Foreskin fibroblast (primary cell): ENCODE measurements at places on chromosomes 4 and X.

DNA sequence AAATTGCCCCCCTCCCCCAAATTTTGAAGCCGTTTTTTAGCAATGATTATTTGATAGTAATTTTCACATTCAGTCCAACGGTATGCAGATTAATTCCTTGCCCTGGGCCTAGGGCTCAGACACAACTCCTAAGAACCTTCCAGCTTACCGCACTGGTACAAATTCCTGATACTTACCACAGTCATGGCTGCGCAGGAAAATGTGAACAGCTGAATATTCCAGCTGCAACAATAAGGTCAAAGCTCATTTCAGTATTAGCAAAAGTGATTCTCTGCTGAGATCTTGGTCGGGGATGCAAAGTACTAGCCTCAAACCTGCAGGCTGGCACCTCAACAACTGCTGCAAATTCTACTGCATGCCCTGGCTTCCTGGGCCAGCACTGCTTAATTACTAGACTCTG, 3.0 kb downstream of the ATP11C start:
- DNase-seq = no peak

DNA sequence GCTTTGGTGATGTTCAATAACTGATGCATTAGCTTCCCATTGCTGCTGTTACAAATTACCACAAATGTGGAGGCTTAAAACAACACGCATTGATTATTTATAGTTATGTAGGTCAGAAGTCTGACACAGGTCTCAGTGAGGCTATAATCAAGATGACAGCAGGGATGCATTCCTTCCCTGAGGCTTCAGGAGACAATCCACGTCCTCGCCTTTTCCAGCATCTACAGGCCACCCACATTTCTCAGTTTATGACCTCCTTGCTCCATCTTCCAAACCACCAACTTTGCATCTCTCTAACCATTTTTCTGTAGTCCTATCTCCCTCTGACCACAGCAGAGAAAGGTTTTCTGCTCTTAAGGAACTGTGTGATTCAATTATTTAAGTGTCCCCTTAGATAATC, 92.5 kb downstream of the GASK1B start:
- DNase-seq = no peak

DNA sequence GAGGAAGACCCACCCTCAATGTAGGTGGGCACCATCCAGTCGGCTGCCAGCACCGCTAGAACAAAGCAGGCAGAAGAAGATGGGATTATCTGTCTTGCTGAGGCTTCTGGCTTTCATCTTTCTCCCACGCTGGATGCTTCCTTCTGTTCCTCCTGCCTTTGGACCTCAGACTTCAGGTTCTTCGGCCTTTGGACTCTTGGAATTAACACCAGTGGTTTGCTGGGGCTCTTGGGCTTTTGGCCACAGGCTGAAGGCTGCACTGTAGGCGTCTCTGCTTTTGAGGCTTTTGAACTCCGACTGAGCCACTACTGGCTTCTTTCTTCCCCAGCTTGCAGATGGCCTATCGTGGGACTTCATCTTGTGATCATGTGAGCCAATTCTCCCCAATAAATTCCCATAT, 55.1 kb downstream of the PDLIM5 start:
- DNase-seq = no peak

DNA sequence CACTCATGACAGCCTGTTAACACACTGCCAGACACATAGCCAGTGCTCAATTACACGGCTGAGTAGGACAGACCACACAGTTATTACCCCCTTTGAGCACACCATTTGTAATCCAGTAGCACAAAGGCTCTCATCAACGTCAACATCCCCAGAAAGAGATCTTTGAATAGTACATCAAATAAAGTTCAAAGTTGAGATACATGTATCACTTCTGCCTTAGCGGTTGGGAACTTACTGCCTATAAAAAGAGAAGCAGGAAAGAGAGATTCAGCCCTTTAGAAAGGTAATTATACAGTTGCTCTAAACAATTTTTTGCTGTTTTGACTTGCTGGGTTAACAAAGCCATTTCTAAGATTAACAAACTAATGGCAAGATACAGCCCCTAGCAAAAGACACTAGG, 16.2 kb downstream of the ANXA5 start:
- DNase-seq = no peak

DNA sequence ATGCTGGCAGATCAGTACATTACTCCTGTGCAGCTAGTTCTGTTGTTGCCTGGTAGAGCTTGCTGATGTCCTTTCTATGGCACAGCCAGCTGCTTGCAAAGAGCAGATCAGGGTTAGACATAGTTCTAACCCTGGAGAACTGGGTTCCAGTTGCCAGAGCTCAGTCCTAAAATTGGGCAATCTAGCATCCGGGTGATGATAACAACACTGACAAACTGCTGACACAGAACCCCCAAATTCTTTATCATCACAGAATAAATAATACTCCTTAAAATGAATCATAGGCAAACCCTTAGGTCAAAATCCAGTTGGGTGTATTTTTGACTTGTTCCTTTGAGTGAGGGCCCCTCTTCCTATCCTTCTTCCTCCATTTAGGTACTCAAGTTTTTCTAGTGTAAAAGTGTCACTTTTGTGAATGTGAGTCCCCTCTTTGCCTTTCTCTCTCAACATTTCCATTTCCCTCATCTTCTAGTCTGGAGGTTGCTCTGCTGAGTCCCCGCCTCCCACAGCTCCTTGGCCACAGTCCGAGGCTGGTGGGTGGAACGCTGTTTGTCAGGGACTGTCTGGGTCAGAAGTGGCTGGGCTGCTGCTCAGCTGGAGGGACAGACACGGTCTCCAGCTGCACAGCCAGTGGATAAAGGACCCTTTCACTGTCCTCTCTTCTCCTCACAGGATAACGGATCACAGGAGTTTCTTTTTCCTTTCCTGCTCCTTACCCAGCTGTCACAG, 93.6 kb upstream of the RASGEF1B start:
- peak; percentile 16 for DNase-seq

DNA sequence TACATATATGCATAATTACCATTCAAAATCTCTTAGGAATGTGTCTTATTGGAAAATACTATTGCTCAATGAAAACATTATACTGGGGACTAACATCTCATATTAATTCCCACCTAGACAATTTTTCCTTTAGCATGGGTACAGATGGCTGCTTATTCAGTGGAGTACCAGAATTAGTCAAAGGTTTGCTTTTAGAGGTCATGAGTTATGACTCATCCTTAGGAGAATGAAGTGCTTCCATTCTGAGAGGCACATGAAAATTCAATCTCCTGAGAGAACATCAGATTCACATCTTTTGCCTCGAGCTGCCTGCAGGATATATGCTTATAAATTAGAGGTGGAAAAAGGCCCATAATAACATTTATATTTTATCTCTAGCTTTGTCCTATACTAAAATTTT, 378.0 kb upstream of the DMD start:
- no peak for DNase-seq

- DNase-seq = no peak
Observed at GRCh38 chr4:142874684-142875083, 28.6 kb upstream of the INPP4B start.

DNA sequence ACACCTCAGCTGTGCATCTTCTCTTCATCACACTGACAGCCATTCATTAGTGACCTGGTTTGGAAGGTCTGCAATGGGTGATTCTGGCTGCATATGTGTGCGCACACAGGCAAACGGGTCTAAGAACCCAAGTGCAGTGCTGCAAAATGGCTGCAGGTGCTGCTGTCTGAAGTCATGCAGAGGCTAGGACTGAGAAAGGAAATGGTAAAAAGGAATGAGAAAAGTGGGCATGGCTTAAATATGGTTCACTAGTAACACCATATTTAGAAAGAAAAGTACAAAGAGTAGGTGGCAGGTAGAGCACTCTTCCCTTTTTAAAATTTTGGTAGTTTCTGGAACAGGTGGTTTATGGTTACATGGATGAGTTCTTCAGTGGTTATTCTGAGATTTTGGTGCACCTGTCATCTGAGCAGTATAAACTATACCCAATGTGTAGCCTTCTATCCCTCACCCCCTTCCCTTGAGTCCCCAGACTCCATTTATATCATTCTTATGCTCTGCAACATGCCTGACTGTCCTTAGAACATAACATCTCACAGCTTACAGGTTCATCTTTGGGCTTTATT, 78.4 kb downstream of the CCNG2 start:
- DNase-seq = no peak

DNA sequence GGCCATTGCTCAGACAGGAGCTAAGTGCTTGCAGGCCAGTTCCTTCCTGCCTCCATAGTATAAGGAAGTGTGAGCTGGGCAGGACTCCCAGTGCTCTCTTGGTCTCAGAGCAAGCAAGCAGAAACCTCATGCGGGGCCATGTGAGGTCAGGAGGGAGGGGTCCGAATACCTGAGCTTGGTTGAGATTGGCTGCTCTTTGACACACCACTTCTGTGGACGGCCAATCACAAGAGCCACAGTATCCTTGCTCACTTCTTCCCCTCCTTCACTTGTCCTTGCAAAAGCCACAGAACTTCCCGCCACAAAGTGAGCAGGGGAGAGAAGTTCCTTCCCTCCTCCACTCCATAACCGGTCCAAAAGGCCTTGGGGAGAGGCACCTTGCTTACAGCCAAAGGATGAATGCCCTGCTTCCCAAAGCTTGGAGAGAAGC, 56.7 kb downstream of the PRPS1 start:
- DNase-seq = peak; percentile 52

DNA sequence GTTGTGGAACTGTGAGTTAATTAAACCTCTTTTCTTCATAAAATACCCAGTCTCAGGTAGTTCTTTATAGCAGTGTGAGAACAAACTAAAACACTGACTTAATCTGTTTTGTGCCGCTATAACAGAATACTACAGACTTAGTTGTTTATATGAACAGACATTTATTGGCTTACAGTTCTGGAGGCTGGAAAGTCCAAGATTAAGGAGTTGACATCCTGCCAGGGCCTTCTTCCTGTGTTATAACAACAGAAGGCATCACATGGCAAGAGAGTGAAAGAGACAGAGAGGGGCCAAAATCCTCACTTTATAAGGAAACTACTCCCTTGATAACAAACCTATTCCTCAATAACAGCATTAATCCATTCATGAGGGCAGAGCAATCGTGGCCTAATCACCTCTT, 42.5 kb upstream of the KCNIP4 start:
- peak; percentile 1 for DNase-seq

- DNase-seq = peak; percentile 75
Observed at GRCh38 chr4:128707864-128708263, 101.6 kb upstream of the JADE1 start.

- DNase-seq = no peak
Observed at GRCh38 chr4:64584125-64584524, 174.9 kb upstream of the TECRL start.

DNA sequence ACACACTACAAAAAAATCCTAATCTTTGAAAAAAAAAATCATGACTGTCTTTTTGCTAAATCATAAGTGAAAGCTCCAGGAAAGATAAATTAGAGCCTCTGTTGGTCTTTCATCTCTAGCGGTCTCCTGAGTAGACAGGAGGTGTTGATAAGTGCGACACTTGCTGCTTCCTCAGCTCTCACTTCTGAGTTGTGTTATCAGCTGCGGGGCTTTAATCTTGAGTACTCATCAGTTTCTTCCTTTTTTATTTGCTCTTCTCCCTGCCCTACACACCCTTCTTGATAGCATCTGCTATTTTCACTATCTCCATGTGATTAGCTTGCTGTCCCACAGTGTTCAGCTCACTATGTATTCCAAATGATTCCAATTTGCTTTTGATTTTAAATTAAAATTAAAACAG, 1449.2 kb downstream of the C4orf33 start:
- DNase-seq = no peak

DNA sequence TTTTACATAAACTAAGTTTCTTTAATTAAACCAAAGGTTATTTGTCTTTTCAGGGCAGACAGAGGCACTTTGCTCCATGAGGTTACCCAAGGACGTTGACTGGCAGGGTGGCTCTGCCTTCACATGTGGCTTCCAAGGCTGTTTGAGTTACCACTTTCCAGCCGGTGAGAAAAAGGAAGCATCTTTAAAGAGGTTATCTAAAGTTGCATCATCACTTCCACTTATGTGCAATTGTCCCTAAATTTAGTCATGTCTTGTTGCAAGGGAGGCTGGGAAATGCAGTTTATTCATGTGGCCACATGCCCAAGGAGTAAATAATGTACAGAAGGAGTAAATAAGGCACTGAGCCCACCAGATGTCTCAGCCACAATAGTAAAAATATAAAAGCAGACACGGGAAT, 29.0 kb upstream of the RAP1GDS1 start:
- peak; percentile 52 for DNase-seq

GRCh38 chr4:87011340-87012034, 76.7 kb downstream of the AFF1 start:
- peak; percentile 71 for DNase-seq

DNA sequence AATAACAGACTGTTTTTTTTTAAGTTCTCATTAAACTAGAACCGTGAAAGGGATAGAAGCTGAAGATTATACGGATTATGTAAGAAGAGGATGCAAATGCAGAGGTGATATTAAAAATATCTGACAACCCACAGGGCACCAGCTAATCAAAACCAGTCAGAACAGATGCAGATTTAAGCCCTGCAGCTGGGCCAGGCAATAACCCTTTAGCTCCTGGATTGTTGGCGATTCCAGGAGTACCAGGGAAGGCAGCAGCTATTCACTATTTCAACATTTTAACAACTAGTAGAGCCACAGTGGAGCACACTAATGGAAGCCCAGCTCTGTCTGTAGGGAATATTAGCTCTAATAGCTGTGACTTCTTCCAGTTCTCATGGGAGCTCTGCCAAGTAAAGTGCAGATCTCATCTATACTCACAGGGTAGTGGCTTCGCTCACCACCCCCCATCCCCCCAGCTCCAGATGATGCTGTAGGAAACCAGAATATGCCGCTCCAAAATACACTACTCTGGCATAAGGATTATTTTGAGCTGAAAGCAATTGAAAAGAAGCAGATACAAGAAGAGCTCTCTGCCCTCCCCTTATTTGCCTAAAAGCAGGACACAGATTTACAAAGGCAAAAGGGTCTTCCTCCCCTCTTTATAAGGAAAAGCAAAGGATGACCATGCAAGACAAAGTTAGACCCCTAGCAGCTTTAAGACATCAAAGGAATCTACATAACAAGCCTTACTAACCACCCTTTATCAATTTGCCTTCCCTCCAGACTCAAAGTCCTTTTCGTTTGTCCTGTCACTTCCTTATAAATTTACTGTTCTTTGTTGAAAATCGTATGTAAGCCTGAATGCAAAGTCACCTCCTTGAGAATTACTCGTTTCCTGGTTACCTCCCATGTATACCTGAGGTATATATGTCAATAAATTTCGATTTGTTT, 13.7 kb downstream of the SCD5 start:
- peak; percentile 84 for DNase-seq

GRCh38 chrX:41824551-41824950, 98.8 kb downstream of the CASK start:
- DNase-seq = peak; percentile 59

DNA sequence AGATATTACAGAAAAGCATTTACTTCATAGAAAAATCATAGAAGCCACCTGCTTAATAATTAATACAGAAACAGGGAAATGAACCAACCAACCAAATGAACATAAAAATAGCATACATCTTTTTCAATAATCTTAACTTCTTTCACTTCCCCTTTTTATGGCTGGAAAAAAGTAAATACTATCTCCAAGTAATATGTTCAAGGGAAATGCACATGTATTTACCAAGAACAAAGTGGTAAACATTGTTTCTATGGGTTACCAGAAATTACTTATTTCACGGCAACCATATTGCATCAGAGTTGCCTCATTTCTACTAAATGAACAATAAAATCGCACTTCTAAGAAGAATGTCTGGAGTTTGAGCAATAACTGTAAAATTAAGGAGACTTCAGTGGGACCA, 321.3 kb downstream of the TMA16 start:
- DNase-seq = no peak

- peak; percentile 42 for DNase-seq
Observed at GRCh38 chr4:123479944-123480343, 83.3 kb downstream of the SPRY1 start.

- no peak for DNase-seq
Observed at GRCh38 chr4:996997-997374, 3.8 kb upstream of the SLC26A1 start.
